ENCODE measurements at places on chromosomes 5 and 9.

DNA sequence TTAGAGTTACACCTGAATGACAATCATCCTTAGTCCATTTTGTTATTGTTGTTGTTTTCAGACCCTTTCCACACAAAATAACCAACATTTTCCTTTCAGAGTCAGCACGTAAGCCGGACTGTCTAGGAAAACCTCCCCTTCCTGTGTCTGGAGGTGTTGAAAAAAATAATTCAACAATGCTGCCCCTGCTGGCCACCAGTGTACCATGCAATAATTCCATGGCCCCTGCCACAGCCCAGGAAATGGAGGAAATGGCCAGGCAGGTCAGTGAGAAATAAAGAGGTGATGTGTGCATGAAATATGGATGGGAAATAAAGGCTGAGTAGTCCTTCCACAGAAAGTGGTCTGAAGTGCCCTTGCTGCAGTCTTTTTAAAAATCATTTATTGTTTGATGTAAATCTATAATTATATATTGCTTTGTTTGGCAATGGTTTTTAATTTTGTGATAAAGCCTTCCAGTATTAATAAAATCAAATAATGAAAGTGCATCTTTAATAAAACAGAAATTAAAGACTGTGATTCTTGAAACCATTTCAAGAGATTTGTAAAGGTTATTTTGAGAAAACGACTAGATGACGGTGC lies 152.8 kb upstream of the PAPPA start:
- H3K27ac ChIP-seq: no peak overlapping the region
- H3K27me3 ChIP-seq: no peaks in the 10 kb centered on the region
- H3K4me3 ChIP-seq: no peak overlapping the region
- DNase-seq: no peak
- no peaks in the 10 kb centered on the region for H3K4me1 ChIP-seq

GRCh38 chr5:53884844-53885243 lies 324.4 kb downstream of the NDUFS4 start:
- H3K27ac ChIP-seq: no peak overlapping the region
- no peaks in the 10 kb centered on the region for H3K27me3 ChIP-seq
- DNase-seq: no peak
- no peaks in the 10 kb centered on the region for H3K36me3 ChIP-seq
- no peaks in the 10 kb centered on the region for H3K4me1 ChIP-seq

- no peak overlapping the region for H3K27ac ChIP-seq
- H3K36me3 ChIP-seq: no peaks in the 10 kb centered on the region
- no peak overlapping the region for H3K4me3 ChIP-seq
Observed at GRCh38 chr5:124844371-124844920, 98.0 kb upstream of the ZNF608 start.

GRCh38 chr5:51033215-51033614 lies 350.0 kb upstream of the ISL1 start:
- no peaks in the 10 kb centered on the region for H3K4me1 ChIP-seq
- H3K36me3 ChIP-seq: no peaks in the 10 kb centered on the region
- peak; percentile 36 for DNase-seq

DNA sequence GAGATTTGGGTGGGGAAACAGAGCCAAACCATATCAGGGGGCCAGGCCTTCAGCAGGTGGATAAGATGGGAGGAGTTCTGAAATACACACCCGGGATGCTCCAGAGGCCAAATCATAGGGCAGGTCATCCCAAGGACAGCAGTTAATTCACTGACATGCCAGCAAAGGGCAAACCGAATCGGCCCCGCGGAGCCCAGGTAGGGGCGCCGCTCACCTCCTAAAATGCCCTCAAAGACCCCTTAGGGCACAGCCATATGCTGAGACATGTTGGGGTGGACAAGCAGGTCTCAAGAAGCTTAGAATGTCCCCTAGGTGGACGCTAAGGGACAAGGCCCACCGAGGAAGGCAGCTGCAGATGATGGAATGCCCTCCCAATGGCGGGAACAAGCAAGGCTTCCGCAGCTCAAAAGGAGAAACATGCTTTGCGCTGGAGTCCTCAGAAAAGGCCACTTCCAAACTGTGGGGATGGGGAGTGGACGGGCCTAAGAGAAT lies 144.9 kb downstream of the ERCC6L2 start:
- no peaks in the 10 kb centered on the region for H3K27me3 ChIP-seq
- H3K4me3 ChIP-seq: no peak overlapping the region
- H3K36me3 ChIP-seq: no peaks in the 10 kb centered on the region
- peaks cover 17% of the 10 kb centered on the region for H3K4me1 ChIP-seq
- peak overlapping the region; percentile 91 for H3K27ac ChIP-seq

DNA sequence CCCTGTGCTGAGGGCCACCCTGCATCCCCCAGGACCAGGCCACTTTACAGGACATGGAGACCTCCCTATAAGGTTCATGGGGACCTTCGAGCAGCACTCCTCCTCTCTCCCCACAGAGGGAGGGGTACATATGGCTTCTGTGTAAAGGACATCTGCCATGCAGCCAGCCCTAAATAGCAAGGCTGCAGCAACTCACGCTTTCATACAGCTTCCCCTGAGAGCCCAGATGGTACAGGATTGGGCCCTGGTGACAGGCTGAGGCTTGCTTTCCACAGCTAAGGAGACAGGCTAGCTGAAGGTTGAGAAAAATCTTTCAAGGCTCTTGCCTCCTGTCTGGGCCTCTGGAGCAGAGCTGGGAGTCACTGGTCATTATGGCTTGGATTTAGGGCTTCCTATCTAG lies 147.0 kb upstream of the ZNF366 start:
- no peak overlapping the region for H3K4me3 ChIP-seq
- no peaks in the 10 kb centered on the region for H3K4me1 ChIP-seq
- no peaks in the 10 kb centered on the region for H3K36me3 ChIP-seq
- DNase-seq: no peak

- no peaks in the 10 kb centered on the region for H3K36me3 ChIP-seq
- DNase-seq: no peak
- H3K4me1 ChIP-seq: no peaks in the 10 kb centered on the region
- no peak overlapping the region for H3K4me3 ChIP-seq
- H3K27ac ChIP-seq: no peak overlapping the region
Observed at GRCh38 chr5:39360471-39361111, 3.7 kb downstream of the C9 start.

GRCh38 chr5:166430491-166431319 lies 1860.7 kb upstream of the WWC1 start:
- DNase-seq: no peak
- no peaks in the 10 kb centered on the region for H3K27me3 ChIP-seq
- no peaks in the 10 kb centered on the region for H3K36me3 ChIP-seq
- H3K4me1 ChIP-seq: peaks cover 5% of the 10 kb centered on the region
